B cell (primary cell): ENCODE measurements at places on chromosomes 2 and 18.

DNA sequence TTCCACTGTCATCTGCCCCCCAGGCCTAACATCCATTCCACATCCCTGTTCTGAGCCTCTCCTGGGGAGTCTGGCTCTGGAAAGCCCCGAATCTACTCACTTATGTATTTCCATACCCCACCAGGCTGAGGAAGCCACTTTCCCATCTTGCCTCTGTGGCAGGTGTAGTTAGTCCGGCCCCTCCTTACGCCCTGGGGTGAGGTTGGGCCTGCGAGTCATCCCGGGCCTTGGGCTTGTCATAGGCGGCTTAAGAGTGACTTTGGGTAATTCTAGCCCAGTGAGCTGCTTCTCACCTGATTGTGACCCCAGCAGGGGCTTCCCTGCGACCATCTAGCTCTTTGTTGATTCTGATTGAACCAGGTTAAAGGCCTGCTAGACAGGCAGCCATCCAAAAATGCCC, 21.1 kb downstream of the PCARE start:
- DNase-seq: no peak

GRCh38 chr18:49638209-49638785, 76.4 kb downstream of the LIPG start:
- no peak for DNase-seq

DNA sequence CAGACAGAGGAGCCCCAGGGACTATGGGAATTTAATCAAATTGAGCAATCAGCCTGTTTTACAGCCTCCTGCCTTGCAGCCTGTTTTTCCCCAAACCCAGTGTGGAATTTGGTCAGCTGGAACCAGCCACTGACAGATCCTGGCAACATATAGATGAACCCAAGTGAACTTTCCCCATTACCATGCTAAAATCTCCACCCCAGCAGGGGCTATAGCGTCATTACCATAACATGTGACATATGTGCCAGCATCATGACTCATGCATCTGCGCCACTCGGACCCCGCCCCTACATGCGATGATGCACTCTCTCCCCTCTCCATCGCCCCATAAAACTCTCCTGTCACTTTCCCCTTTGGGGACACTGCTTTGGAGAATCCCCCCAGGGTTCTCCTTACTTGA, 17.3 kb upstream of the FEZ2 start:
- no peak for DNase-seq

GRCh38 chr2:178277741-178278197, 83.5 kb downstream of the OSBPL6 start:
- no peak for DNase-seq

GRCh38 chr2:11719230-11719977, 27.0 kb upstream of the LPIN1 start:
- no peak for DNase-seq

DNA sequence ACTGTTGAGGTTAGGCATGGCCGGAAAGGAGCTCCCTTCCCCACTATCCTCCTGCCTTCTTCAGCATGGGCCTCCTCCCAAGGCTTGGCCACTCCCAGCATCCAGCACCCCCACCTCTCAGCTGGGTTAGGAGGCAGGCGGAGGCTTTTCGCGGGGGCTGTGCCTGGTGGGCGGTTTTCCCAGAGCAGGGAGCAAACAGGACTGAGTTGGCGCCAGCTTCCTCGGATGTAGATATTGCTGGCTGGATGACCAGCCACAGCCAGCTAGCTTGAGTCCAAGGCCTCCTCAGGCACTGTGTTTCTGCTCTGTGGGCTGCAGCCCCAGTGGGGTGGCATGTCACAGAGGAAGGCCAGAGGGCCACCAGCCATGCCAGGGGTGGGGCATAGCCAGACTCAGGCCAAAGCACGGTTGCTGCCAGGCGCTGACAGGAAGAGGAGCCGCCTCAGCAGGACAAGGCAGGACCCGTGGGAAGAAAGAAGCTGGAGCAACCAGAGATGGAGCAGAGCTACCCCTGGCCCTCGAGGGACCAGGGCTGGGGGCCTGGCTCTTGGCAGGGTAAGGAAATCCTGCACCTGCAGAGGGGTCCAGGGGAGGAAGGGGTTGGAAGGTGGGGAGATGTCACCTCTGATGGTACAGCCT, at the start of gene TCF23:
TSS of gene TCF23 (plus strand) at position 204 of the 639 bp plus-strand sequence. CDS start at position 334, 130 bp downstream.
- no peak for DNase-seq

DNA sequence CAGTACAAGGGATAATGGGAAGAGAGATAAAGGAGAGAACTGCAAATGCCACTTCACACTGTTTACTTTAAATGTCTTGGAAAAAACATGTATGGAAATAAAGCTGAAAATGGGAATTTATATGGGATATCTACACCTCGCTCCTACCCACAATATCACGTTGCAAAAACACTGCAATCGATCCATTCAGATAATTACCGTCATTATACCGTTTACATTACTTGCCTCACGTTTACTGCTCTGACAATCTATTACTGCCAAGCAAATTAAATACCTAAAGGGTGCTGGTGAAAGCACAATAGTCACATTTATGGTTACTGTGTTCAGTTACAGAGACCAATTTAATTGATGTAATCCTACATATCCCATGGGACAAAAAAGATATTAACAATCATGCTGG, 214.7 kb upstream of the LYPD1 start:
- no peak for DNase-seq

DNA sequence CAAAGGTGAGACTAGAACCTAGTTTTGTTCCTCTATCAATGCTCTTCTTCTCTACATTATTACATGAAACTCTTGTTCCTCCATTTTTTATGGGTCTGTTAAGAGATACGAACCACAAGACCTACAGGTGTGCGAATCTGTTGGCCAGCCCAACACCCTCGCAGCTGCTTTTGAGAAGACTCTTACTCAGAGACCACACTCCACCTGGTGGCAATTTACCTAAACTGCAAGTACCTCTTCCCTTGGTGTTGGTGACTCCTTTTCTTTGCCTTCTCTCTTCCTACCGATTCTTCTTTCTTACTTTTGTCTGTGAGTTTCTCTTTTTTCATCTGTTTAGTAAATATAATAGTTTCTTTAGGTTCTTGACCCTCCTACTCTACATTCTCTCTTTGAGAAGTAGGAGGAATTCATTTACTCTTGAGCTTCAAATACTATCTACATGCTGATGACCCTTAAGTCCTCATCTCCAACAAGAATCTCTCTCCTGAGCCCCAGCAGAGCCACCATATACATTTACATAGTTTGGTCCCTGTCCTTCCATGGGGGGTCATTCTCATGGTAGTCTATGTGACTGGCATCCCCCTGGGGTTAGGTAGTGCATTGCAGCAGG, 81.8 kb upstream of the GAREM1 start:
- peak; percentile 65 for DNase-seq

GRCh38 chr18:9613550-9614400, 584 bp downstream of the PPP4R1 start:
- peak; percentile 71 for DNase-seq

- no peak for DNase-seq
Measured at GRCh38 chr18:78773303-78773755, 206.3 kb upstream of the SALL3 start.

- no peak for DNase-seq
Measured at GRCh38 chr2:47403609-47404193, 745 bp downstream of the MSH2 start.

DNA sequence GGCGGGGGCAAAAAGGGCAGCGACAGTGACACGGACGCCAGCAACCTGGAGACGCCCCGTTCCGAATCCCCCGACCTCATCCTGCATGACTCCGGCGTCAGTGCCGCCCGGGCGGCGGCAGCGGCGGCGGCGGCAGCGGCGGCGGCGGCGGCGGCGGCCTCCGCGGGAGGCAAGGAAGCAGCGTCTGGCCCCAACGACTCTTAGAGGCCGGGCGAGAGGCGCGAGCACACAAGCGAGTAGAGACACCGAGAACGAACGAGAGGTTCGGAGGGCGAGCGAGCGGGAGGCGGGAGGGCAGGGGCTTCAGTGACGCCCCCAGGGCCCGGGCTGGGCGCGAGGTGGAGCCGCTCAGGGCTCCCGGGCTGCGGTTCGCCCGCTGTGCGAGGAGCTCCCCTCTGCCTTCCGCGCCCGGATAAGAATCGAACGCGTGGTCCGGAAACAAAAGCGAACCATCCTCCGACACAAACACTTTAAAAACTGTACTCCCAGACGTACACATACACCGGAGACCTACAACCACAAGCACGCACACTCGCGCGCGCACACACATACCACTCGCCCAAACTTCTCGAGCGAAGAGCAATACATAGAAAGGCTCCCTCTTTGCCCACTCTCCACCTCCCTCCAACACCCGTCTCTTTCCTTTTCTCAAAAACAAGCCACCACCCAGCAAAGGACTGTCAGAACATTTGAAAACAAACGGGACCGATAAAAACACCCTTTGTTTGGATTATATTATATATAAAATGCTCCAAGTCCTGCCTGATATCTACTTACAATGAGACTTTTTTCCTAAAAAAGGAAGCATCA, 2.8 kb downstream of the SP9 start:
- DNase-seq: peak; percentile 78

GRCh38 chr2:236974148-236974547, 111.5 kb upstream of the COPS8 start:
- no peak for DNase-seq

- DNase-seq: no peak
Measured at GRCh38 chr2:204687776-204688175, 142.5 kb downstream of the PARD3B start.

DNA sequence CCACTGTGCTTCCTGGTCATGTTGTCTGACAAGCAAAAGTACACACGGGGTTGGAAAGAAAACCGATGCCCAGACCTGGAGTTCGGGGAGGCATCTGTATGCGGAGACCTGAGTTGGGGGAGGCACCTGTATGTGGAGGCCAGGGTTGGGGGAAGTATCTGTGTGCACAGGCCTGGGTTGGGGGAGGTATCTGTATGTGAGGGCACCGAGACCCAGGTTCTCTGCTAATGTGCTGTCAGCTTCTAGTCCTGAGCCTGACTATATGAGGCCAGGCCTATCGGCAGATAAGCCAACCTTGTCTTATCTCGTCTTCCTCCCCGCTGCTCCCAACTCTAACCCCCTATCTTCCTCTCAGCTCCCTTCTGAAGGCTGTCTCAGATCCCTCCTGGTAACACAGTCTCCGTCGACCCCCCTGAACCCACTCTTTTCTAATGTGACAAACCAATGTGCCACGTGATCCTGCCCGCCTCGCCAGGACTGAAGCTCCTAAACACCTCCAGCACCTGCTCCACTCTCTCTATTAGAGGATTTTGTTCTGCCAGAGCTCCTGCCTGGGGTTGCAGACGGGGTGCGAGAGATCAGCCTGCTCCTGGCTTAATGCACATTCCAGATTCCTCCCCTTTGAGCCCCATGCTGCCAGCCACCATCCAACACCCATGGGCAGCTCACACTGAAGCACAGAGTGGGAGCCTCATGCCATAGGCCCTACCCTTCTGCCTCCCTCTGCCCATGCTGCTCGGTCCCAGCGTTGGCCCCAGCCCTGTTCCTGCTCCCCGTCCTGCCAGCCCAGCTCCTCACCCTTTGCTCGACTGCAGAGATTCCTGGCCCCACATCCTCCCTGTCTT, 188.4 kb downstream of the SH3BP4 start:
- DNase-seq: no peak

GRCh38 chr2:64202206-64202845, 58.1 kb upstream of the PELI1 start:
- DNase-seq: no peak

DNA sequence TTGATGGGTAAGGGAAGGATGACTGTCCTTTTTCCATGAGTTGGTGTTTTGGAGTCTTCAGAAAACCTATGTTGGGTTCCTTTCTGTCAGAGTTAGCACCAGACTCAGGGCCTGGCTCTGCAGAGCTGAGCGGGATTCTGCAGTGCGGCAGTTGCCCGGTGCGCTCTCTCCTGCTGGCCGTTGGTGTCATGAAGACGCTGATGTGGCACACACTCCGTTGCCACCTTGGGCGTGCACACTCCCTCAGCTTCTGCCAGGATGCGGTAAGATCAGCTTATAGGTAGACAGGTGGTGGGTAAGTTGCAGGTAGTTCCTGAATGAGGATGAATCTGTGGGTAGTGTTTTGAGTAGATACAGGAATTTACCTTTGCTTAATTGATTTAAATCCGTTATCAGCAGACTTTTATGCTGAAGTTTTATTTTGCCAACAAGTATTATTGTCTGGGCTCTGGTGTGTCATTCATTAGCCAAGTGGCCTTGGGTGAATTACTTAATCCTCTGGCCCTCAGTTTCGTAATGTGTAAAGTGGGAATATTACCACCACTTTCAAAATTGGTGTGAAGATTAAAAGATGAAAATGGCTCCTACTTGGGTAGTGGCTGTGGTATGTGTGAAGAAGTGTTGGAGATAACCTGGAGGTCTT, 26.8 kb downstream of the DGKD start:
- DNase-seq: no peak

- DNase-seq: no peak
Measured at GRCh38 chr18:70329071-70329470, 40.2 kb downstream of the SOCS6 start.

DNA sequence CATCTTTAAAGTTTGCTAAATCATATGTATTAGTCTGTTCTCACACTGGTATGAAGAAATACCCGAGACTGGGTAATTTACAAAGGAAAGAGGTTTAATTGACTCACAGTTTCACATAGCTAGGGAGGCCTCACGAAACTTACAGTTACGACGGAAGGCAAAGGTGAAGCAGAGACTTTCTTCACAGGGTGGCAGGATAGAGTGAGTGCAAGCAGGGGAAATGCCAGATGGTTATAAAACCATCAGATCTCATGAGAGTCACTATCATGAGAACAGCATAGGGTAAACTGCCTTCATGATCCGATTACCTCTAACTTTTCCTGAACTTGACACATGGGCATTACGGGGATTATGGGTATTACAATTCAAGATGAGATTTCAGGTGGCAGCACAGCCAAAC, 1075.2 kb upstream of the NRXN1 start:
- DNase-seq: no peak

DNA sequence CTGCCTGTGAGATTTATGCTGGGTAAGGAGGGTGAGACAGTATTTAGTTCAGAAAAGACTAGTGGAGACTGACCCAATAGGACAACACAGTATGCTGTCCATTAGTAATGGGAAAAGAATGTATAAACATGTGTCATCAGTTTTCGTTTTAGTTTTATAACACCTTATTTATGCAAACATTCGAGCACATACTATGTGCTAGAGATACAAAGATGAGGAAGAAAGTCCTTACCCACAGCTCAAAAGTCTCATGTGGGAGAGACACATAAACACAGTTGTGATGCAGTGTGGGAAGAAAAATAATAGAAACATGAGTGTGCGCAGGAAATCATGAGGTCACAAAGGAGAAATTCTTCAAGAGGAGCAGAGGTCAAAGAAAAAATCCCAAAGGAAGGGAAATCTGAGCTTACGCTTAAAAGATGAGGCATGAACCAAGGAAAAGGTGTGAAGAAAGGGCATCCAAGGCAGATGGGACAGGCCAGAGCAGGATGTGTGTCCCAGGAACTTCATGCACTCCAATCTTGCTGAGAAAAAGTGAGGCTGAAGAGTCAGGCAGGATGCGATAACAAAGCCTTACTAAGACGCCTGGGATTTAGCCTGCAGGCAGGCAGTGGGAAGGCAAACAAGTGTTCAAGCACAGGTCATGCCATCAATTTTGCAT, 8.1 kb downstream of the METTL21A start:
- DNase-seq: no peak

- no peak for DNase-seq
Measured at GRCh38 chr2:233133239-233133638, 73.1 kb downstream of the INPP5D start.
